PC-9 (cell line): ENCODE measurements at places on chromosomes 16 and 17. TPM values are rescaled to one million over a fixed set of nuclear protein-coding genes. Genes with fewer than 3 reads are reported as not detected.

DNA sequence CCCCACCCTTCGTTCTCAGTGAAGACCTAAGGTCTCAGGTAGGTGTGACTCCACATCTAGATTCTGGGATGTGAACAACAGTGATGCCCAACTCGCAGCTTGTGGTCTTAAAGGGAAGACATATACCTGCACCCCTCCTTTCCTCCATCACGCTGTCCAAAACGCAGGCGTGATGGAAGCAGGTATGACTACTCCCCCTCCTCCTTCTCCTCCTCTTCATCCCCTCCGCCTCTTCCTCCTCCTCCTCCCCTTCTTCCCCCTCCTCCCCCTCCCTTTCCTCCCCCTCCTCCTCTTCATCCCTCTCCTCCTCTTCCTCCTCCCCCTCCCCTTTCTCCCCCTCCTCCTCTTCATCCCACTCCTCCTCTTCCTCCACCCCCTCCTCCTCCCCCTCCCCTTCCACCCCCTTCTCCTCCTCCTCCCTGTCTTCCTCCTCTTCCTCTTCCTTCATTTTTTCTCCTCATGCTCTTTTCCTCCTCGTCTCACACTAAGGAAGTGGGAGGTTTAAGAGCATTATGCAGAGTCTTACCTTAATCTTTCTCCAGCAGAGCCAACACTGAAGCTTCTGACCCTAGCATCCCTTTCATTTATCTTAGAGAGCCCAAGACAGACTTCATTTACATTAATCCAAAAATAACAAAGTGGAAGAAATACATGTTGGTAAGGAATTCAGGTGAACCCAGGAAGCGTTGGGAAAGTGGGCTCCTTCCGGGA is 352.5 kb downstream of the FOXL1 start:
- DNase-seq: no peak

DNA sequence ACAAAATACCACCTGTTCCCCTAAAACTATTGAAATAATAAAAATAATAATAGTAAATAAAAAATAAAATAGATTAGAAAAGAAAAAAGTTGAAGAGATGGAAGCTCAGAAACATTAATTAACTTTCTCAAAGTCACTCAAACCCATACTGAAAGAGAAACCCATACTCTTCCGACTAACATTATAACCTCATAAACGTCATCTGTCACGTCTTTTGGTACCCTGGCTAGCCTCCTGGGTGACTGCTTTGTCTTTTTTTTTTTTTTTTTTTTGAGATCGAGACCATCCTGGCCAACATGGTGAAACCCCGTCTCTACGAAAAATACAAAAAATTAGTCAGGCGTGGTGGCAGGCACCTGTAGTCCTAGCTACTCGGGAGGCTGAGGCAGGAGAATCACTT is 7.6 kb downstream of the SLFN12L start:
- no peak for DNase-seq

Gene BTBD17
- total RNA-seq: not detected in 2 replicates

Gene TBC1D3D
- 0.92 and 1.8 TPM in 2 replicates for total RNA-seq

Gene ELMO3
- 32.4 and 51.1 TPM in 2 replicates for total RNA-seq

- no peak for DNase-seq
These were observed 41.6 kb downstream of the SNX11 start for GRCh38 chr17:48148854-48149786.

Gene TBC1D3I
- total RNA-seq: 0.50 and 0.81 TPM in 2 replicates

GRCh38 chr17:73593249-73593965 is 50.8 kb downstream of the SDK2 start:
- DNase-seq: no peak

DNA sequence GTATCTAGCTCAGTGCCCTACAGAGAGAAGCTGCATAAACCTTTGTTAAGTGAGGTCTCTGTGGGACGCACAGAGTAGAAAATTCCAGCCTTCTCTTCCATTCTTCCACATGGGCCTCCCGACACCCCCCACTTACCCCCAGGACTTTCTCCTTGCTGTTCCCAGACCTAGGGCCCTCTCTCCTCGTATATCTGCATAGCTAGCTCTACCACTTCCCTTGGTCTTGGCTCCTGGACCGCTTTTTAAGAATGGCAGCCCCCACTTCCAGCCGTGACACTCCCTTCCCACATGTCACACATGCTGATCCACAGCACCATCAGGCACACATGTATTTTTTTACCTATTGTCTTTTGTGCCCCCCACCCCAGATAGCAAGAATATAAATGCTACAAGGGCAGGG is 16.7 kb upstream of the FOXJ1 start:
- DNase-seq: no peak

Gene GAST
- total RNA-seq: 0.87 TPM in 1 of 2 replicates, not detected in the other

DNA sequence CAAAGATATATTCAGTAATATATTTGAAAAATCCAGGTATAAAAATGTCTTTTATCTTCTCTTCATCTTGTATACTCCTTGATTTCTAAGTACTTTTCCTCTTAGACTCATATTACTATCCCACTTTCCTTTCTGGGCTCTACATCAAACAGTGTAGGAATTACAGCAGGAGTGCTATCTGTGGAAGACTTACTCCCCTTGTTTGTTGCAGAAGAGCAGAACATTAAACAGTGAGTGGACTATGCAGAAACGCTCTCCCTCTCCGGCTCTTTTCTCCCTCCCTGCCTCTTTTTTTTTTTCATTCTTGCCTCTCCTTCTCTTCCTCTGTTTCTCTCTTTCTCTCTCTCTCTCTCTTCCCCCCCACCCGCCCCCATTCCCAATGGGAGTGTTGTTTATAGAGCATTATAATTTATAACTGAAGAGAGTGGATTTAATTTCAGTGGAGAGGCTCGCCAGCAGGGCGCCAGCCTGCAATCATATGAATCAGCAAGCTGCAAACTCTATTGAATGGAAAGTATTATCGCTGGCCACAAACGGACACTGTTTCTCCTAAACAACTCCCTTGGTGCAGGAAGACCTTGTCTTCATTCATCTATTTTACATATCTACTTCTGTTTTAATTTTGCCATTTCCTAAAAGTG is 242.3 kb upstream of the TBX2 start:
- no peak for DNase-seq

DNA sequence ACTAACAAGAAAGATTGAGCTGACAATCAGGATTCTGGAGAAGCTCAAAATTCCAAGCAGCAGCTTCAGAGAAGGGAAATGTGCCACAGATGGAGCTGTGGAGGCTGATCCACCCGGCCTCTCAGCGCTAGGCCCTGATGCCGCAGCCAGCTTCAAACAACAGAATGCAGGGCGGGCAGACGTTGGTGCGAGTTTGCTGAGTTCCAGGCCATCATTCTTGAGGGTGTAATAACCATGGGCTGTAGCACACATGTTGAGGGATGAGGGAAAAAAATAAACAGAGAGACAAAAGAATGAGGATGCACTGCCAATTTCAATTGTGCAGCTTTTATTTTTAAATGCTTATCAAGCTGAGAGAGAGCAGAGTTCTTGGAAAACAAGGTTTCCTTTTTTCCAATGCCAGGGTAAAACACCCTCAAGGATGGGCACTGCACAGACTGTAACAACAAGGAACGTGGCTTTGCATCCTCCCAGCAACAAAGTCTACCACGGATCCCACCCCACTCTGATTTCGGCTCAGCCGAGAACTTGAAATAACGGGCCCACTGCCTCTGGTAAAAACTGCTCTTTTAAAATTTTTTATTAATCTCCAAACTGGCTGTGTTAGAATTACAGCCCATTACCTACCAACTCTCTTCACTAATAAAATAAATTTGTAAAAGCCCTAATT is 90.2 kb downstream of the SMG6 start:
- DNase-seq: no peak

Gene ETV4
- total RNA-seq: 61.9 and 84.2 TPM in 2 replicates

- DNase-seq: no peak
These were observed 5.2 kb upstream of the LIG3 start for GRCh38 chr17:34974794-34975785.

- no peak for DNase-seq
These were observed 37.4 kb downstream of the TMEM186 start for GRCh38 chr16:8760021-8760420.

GRCh38 chr16:67108931-67109406 is 772 bp upstream of the PHAF1 start:
- DNase-seq: no peak

- no peak for DNase-seq
These were observed 24.9 kb downstream of the CDRT4 start for GRCh38 chr17:15442311-15443180.

DNA sequence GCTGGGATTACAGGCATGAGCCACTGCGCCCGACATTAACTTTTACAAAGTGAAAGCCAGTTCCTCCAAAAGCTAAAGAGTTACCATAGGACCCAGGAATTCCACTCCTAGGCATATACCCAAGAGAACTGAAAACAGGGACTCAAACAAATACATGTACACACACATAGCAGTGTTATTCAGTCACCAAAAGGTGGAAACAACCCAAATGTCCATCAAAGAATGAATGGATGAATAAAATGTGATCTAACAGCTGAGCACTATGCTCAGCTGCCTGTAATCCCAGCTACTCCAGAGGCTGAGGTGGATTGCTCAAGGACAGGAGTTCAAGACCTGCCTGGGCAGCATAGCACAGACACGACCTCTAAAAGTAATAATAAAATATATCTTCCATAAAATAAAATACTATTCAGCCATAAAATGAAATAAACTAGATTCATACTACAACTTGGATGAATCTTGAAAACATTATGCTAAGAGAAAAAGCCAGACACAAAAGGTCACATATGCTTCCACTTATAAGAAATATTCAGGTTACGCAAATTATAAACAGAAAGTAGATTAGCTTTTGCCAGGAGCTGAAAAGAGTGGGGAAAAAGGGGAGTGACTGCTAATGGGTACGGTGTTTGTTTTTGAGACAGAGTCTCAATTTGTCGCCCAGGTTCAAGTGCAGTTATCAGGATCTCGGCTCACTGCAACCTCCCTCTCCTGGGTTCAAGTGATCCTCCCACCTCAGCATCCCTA is 9.3 kb upstream of the USP7 start:
- DNase-seq: no peak

- DNase-seq: no peak
These were observed 10.5 kb upstream of the TSPOAP1 start for GRCh38 chr17:58338841-58339754.

Gene KRT28
- not detected in 2 replicates for total RNA-seq

GRCh38 chr17:17874478-17874877 is 37.7 kb upstream of the SREBF1 start:
- DNase-seq: peak; percentile 70

DNA sequence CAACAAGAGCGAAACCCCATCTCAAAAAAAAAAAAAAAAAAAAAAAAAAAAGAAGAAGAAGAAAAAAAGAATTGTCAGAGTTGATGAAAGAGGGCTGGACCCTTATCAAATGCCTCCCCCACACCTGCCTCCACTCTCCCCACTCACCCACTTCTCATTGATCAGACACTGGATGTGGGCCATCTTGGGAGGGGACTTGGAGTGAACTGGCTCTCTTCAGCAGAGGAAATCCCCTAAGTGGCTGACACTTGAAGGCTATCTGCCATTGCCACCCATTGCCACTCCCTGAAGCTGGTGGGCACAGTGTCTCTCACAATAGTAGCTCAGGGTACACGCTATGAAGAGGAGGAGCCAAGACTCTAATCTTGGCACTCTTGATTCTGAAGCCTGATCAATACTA is 1.6 kb downstream of the ITGA2B start:
- no peak for DNase-seq

Gene SLC47A2
- total RNA-seq: 38.9 and 42.6 TPM in 2 replicates

DNA sequence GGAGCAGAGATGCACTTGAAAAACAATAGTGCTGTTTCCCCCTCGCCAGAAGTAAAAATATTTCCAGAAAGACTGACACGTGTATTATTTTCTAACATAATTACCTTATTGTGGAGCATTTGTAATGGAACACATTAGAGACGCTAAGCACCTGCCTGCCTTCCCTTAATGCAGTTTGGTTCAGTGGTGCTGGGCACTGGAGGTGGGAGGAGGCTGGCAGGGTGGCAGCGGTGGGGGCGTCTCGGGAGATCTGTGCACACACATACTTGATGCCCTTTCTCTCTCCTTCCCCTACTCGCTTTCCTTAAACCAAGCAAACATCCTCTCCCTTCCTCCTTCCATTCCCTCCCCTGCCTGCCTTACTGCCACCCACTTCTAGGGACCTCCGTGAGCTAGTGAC is 156.6 kb upstream of the SDK2 start:
- DNase-seq: no peak
